ENCODE measurements at places on chromosomes 3 and 15.

- DNase-seq: no peak
Measured at GRCh38 chr3:64349551-64349950, 124.3 kb upstream of the PRICKLE2 start.

DNA sequence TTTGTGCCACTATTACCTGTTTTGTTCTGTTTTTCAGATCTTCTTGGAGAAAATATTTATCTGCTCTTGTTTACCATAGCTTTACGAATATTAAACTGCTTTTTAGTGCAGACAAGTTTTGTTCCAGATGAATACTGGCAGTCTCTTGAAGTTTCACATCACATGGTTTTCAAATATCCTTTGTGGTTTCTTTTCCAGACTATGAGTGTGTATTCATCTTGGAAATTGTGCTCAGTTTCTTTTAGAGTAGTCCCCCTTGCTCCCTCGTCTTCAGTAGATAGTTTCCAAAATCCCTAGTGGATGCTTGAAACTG, 1.2 kb downstream of the PIGB start:
- no peak for DNase-seq

DNA sequence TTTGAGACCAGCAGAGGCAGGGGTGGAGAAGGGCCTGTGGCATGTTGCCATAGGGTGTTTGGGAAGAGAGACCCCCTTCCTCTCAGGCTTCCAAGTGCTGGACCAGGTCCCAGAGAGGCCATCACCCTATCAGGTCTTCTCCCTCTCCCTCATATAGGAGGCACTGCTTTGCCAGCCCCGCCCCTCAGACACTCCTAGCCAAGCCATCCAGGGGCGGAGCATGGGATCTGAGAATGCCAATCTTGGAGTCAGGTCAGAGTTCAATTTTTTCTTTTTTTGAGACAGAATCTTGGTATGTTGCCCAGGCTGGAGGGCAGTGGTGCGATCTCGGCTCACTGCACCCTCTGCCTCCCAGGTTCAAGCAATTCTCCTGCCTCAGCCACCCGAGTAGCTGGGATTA, 32.7 kb downstream of the CRABP1 start:
- DNase-seq: no peak

- DNase-seq: no peak
Measured at GRCh38 chr15:101065570-101066221, 146.5 kb downstream of the LRRK1 start.

GRCh38 chr15:64841060-64841343, 713 bp upstream of the PLEKHO2 start:
- DNase-seq: no peak

GRCh38 chr15:47675735-47676134, 41.6 kb upstream of the SEMA6D start:
- DNase-seq: no peak

DNA sequence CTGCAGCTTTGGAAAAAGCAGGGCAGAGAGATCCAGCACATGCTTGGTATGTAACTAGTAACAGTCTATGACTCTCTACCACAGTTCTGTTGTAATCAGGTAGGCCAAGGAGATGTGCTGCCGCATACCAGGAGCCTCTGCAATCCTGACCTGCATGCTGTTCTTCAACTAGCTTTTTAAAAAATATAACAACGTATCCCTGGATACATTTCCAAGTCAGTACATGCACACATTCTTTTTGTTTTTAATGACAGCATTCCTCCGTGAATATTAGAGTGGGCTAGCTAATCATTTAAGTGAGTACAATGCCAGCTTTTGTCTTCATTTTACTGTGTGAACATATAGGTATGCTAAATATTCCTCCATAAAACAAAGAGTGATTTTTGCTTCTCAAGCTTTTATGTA, 437.8 kb downstream of the RBMS3 start:
- no peak for DNase-seq

GRCh38 chr3:111639316-111639715, 44.2 kb upstream of the ZBED2 start:
- no peak for DNase-seq

DNA sequence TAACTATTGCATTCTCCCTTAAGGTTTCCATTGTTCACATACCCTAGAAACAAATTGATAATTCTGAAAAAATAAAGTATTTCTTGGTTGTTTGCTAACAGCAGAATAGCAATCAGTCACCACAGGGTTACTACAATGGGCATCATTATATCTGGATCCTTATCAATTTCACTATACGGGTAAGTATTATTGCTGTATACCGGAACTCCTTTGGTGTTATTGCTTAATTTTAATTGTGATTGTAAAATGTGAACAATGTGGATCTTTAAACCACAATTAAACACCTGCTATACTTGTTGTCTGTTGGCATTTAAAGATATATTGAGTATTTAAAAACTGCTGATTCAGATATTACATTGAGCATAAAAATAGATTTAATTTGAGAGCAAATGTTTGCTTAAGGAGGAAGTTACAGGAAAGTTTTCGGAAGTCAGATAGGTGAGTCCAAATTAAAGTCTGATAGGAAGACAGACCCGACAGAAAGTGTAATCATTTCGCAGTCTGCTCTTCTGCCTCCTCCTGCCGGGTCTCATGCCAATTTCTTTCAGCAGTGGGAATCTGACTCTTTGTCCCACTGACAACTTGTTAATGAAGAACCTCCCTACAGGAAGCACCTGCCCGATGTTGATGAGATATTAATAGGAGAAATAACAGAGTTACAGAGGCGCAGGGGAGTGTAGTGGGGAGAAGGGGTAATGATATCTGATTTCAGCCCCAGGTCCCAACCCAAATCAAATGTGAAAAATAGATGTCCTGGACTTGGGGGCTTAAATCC, 169.7 kb upstream of the TBC1D5 start:
- DNase-seq: no peak

DNA sequence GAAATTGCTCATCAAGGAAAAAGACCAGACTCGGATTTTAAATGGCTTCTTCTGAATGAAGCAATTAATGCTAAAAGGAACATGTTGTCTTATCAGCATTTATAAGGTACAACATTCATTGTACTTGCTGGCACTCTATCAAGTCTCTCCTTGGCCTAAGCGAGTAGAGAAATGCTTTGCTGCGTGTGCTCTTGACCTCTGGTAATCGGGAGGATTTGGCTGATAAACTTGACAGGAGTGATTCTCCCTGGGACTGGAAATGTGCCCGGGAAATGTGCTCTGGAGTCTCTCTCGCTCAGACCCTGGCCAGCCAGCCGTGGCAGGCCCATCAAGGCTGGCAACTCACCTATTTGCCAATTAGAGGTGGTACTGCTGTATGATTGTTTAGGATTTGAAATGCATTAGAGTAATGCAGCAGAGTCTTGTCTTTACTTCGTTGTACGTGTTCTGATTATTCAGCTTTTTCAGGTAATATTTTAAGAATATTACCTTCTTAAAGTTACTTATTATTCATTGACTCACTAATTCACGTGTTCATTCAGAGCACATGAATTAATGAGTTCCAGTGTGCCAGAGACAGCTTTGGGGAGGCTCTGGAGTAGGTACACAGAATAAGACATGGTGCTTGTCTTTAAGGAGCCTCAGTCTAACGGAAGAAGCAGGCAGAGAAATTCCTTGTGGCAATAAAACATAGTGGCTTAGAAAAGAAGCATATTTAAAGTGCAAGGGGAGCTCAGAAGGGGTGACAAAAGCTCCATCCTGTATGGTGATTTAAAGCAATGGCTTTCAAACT, 48.0 kb upstream of the TPRG1 start:
- no peak for DNase-seq

DNA sequence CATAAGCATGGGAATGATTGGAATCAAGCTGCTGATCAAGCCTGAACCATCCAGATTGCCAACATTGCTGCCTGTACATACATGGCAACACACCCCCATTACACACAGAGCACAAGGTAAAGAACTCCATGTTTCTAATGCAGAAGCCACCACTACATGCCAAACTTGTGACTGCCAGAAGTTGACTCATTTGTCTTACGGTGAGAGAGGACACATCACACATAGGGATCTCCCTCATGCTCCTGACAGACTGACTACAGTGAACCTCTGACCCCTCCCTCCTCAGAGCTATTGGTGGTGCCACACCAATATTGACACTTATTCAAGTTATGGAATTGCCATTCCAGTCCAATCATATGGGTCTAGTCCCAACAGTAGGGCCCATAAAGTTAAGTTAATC, 42.3 kb downstream of the EFHB start:
- no peak for DNase-seq

GRCh38 chr15:100873029-100873677, 6.5 kb upstream of the ALDH1A3 start:
- no peak for DNase-seq

- DNase-seq: no peak
Measured at GRCh38 chr3:162353414-162353813, 856.8 kb downstream of the OTOL1 start.

DNA sequence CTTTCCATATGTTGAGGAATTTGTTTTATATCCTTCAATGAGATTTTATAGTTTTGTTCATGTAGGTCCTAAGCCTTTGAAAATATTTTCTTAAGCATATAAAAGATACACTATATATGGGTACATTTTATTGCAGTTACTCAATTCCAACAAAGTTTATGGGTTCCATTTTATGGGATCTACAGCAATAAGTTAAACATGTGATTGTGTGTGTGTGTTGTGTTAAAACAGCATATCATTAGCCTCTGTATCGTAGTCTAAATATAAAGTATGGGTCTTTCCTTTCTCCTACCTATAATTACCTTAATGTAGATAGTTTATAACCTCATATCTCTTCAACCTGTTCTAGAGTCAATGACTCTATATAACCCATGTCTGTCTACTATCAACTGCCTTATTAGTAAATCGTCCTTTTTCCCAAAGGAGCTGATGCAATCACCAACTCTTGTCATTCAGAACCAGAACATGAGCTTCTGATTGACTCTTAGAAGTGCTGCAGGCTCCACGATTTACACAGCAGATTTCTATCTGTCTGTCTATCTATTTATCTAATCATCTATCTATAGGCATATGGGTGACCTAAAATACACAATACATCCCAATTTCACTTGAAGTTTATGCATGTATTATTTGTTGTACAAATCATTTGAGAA, 512.6 kb upstream of the CBLB start:
- no peak for DNase-seq

DNA sequence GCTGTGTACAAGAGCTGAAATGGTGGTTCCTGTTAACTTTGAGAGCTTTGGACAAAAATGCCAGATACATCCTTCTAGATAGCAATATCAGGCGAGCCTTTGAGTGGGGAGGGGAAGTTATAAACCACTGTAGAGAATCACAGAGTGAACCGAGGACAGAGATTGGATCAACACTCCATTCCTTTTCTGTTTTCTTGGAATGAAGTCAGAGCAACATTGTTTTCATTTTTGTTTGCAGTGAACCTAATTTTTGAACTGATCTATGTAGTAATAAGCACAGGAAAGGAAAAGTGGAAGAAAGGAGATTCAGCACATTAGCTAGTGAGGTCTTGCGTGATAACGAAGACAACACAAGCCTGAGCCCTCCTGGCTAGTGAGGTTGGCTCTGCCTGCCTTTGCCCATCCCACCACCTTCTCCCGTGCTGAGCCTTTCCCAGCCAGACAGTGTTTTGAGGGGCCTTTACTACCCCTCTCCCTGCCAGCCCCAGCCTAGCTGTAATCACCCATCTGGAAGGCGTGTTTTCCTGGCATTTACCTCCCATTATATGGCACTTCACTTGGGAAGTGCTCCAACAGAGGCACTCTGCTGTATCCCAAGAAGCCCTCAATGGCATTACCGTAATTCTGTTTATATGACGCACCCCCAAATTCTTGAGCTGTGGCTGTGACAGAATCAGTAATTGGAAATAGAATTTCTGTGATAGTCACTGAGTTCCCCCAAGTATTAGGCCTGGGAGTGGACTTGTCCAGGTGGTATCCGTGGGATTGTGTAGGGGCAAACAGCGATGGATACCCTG, 129.8 kb downstream of the CACNA1D start:
- DNase-seq: no peak

DNA sequence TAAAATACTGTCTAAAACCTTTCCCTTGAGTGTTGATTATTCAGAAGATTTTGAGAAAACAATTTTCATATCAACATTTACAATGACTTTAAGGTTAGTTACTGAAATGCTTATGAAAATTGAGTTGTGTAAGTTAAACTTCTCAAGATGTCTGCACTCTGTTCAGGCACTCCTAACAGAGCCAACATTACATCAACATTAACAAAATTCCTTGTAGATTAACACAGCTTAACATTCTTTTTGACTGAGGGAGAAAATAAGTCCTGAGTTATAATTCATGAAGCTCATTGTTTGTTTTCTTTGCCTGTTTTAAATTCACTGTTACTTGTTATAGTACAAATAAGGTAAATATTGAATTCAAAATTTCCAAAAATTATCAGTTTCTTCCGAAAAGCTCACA, 9.0 kb downstream of the ACKR4 start:
- no peak for DNase-seq

GRCh38 chr3:60461267-60461666, 790.0 kb downstream of the FHIT start:
- no peak for DNase-seq

DNA sequence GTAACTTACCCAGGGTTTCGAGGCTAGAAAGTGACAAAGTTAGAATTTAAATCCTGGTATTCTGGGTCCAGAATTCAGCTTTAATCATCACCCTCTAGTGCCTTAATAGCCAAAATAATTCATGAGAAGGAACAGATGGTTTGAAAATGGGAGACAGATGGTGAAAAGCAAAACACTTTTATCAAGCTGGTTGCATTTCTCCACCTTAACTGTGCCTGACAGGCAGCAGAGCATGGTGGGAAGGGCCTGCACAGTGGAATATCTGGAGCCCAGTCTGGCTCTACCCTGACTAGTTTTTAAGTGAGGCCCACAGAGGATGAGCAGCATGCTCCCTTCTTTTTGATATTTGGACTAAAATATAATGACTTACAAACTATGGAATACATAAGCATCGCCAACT, 35.6 kb upstream of the RASGRP1 start:
- no peak for DNase-seq

- DNase-seq: no peak
Measured at GRCh38 chr3:49081429-49081828, 12.4 kb downstream of the QRICH1 start.

DNA sequence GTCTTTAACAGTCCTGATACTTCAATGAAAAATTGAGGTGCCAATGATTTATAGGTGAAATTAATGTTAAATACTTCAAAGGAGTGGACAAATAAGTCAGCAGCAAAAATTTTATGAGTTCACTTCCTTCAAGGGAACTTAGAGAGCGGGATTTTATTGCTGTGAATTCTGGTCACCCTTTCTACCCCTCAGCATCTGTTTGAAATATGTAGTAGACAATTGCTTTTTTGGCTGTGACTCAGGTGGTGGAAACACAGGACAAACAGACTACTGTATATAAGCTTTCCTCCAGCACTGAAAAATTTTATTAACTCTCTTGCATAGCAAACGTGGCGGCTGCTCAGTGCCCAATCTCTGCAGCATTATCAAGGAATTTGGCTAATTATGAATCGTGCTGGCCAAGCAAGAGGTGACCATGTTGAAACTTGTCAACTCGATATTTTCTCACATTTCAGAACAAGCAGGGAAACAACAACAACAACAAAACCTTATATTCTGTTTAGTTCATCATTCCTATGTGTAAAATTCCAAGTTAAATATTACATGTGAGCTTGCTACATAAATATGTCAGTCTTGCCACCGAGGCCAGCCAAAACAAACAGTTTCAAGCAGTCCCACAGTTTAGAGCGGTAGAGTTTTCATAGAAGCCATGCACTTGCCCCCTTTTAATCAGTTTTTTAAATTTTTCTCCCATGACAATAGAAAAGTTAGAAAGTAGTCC, 420.2 kb downstream of the FOXP1 start:
- no peak for DNase-seq

All from activated CD4-positive, CD25-positive, alpha-beta regulatory T cell (primary cell).